Prostate gland (tissue), 2 donors: ENCODE measurements at places on chromosomes 3 and 15. TPM values are rescaled to one million over a fixed set of nuclear protein-coding genes. Genes with fewer than 3 reads are reported as not detected.

Gene SLC15A2
- total RNA-seq: 51.1 TPM

Gene C3orf85
- total RNA-seq: not detected

Gene SLC12A1
- total RNA-seq: not detected

Gene SYNM
- total RNA-seq: 181 TPM

Gene NAALADL2
- total RNA-seq: 20.2 TPM

Gene GPR27
- total RNA-seq: 11.2 TPM

Gene WHAMM
- 13.5 TPM for total RNA-seq

Gene MAP1A
- 21.9 TPM for total RNA-seq

Gene HRH1
- 5.9 TPM for total RNA-seq

Gene ABTB1
- 60.2 TPM for total RNA-seq

Gene GLT8D1
- total RNA-seq: 68.1 TPM

Gene PDIA3
- 432 TPM for total RNA-seq

Gene CLDN18
- total RNA-seq: 0.57 TPM

Gene CMTM6
- 237 TPM for total RNA-seq

Gene ARPP21
- 8.1 TPM for total RNA-seq

Gene PTX3
- total RNA-seq: 0.97 TPM

Gene SLC51A
- 32.1 TPM for total RNA-seq

Gene MYL3
- not detected for total RNA-seq
